ENCODE measurements at places on chromosomes 3 and 15. TPM values are rescaled to one million over a fixed set of nuclear protein-coding genes. Genes with fewer than 3 reads are reported as not detected.

The CYP11A1 gene
- total RNA-seq, result not detected

The SNRPN gene
- total RNA-seq, result 31.9 TPM

The CHRFAM7A gene
- total RNA-seq, result not detected

DNA sequence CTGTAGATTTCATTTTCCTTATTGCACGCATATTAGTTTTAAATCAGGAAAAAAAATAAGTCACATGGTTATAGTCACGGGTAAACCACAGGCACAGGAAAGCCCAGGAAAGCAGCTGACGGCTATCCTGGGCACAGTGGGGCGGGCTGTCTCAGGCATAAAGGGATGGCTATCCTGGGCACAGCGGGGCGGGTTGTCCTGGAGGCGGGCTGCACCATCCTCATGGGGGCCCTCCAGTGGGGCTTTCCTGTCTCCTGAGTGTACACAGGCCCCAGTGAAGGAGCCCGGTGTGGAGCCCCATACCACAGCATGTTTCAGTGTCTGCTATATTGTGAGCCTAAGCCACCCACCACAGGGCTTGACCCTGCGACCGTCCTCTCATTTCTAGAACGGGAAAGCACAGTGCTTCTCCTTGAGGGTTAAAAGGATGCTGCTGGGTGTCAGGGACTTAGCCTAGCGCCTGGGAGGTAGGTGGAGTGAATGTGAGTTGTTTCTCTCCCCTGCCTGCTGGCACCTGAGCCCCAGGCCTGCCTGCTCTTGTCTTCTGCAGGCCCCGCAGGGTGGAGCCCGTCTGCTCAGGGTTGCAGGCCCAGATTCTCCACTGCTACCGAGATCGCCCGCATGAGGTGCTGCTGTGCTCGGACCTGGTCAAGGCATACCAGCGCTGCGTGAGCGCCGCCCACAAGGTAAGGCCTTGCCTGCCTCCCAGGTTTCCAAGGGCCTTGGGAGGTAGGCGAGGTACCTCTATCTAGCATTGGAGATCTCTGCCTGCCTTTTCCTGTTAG, 25.9 kb upstream of the PLXNA1 start:
- DNase-seq, result no peak

DNA sequence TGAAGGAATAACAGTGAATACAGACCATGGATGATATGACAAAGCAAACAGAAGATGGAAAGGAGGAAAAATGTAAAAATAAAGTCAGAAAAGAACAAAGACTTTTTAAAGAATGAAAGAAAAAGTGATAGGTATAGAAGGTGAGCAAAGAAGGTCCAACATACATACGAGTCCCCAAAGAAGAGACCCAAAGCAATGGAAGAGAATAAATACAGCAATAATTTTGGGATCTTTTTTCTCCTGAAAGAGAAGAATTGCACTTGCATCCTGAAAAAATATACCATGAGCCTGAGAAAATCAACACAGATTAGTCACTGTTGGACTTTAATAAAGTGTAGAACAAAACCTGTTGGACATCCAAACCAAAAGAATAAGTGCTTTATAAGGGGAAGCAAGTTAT, 85.3 kb upstream of the SLC6A1 start:
- DNase-seq, result peak; percentile 4

DNA sequence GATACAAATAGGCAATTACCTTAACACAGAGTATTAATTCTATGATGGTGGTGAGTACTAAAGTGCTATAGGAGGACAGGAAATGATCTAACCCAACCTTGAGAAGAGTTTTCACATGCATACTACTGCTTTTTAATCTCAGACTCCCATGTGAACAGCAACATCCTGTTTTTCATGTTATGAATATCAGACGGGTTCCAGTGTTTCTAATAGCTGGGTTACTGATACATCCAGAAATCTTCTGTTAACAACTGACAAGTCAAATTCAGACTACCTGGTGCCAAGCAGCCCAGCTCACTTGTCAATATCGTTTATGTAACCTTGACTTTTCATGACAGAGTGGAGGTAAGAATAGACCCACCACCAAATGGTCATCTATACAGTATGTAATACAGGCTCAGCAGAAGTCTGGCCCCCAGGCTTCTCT, 220.2 kb upstream of the COL8A1 start:
- no peak for DNase-seq

GRCh38 chr15:100715571-100716455, 113.4 kb downstream of the ASB7 start:
- no peak for DNase-seq

DNA sequence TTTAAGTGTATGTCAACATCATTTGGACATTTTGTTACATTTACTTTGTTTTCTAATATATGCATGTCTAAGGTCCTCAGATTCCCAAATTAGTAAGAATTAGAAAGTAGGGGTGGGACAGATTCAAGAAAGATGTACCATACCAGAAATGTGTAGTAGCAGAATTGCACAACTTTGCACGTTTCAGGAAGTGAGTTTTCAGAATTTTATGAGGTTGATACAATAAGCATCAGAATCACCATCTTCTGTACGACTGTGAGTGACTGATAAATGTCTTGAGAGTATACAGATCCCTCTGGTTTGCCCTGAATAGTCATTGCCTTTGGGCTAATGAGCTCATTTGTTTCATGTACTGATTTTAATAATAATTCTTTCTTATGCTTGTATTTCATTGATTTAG, 9.3 kb downstream of the ARIH2 start:
- DNase-seq, result no peak

- DNase-seq, result no peak
Measured at GRCh38 chr3:118578559-118578958, 456.1 kb downstream of the IGSF11 start.

- DNase-seq, result no peak
Measured at GRCh38 chr3:33401781-33402180, 38.4 kb downstream of the UBP1 start.

All from OCI-LY7 (cell line).